ENCODE measurements at places on chromosomes 11 and 22. TPM values are rescaled to one million over a fixed set of nuclear protein-coding genes. Genes with fewer than 3 reads are reported as not detected.
A peak's percentile ranks its signal among the peaks of the same experiment; 100 is the strongest.

GRCh38 chr22:46367707-46368191 is 32.2 kb downstream of the TRMU start:
- no peak for DNase-seq

DNA sequence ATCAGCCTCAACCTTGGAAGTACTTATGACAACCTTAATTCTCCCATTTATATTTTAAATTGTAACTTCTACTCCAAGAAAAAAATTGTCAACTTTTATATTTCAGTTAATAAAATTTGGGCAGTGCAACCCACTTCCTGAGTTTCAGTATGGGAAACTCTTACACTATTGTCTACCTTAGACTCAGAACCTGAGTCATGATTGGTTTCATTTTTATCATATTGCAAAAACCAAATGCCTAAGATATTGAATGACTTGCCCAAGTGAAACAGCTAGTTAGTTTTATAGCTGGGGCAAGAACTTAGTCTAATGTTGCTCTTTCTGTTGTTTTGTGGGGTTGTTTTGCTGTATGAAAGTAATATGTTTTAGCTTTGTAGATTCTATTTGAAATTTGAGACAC is 334.0 kb upstream of the ARHGAP42 start:
- no peak for DNase-seq

DNA sequence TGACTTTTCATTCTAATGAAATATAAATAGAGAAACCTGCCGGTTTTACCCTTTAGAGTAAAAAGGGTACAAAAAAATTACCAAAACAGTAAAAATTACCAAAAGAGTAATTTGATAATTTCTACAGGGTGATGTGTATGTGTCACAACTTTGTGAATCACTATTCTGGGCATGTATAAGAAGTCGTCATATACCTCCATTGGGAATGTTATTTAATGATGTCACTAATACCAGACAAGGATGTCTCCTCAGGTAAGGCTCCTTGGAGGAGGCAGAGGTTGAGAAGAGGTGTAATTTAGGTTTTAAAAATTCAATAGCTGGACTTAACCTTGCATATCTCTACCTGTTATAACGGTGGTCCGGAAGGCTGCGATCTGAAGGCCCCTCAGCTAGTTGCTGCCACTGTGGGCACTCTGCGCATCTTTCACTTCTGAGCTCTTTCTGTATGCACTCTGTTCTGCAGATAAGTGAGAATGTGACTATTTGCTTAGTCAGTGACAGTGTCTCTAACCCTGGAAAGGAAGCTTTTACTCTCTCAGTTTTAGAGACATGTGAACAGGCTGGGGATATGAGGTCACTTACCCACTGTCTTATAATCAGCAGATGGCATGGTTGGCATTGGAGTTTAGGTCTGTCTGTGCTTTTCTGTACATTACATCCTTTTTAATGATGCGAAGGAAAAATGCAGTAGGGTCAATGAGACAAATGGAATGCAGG is 987 bp upstream of the NCR3LG1 start:
- no peak for DNase-seq

DNA sequence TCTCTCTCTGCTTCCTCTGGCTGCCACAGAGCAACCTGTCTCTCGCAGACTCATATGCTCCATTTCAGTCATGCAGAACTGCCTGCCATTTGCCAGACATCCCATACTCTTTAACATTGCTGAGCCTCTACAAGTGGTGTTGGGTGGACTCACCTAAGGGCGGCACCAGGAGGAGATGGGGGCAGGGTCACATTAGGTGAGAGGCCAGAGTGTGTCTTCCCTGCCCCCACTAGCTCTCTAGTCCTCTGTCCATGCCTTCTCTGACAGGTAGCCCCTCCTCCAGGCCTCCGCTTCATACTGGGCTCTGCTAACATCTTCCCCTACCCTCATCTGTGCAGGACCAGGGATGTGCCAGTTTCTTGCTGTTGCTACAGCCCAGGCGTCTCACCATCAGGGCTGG is 366.3 kb downstream of the TENM4 start:
- no peak for DNase-seq

DNA sequence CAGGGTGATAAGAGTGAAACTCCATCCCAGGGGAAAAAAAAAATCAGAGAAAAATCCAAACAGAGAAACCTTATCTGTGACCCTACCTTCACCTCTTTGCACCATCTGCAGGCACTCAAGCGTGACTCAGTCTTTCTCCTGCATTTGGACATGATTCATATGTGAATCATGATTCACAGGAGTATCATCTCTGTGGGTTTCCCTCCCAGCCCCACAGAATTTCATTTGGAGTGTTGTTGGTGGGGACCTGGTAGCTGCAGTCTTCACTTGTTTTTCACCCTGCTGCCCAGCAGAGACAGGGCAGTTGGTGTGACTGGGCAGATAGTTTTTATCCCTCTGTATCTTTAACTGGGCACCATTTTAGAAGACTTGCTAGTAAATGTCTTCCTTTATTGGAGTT is 75.7 kb downstream of the DEPDC5 start:
- peak; percentile 33 for DNase-seq

DNA sequence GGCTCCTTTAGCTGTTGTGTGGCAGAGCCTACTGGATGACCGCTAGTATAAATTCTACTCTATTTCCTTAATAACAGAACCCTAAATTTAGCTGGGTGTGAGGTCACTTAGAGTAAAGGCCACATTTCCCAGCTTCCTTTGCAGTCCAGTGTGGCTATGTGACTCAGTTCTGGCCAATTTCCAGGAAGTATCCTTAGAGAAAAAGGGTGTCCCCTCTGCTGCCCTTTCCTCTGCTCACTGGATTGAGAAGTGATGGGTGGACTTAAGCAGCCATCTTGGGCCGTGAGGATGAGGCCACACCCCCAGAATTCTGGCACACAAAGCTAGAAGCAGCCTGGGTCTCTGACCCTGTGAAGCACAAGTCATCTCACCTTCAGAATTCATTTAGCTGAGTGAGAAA is 11.7 kb upstream of the RASD2 start:
- no peak for DNase-seq

DNA sequence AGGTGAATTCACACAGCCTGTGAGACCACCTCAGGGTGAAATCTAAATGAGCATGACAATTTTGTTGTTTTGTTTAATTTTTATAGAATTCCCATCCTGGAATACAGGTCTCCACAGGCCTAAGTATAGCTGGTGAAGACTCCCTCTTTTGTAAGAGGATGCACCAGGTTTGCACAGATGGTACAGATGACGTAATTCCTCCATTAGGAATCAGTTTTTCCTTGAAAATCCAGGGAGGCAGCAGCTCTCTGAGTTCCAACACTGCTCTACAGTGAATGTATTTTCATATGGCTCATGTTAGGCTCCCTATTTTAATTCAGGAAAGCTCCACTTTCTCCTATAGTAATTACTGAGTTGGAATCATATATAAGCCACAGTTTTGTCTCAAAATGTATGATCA is 47.2 kb downstream of the USP28 start:
- no peak for DNase-seq

- no peak for DNase-seq
These were observed 153.9 kb upstream of the ZC3H12C start for GRCh38 chr11:109939166-109939810.

- no peak for DNase-seq
These were observed 225.5 kb upstream of the POU2AF2 start for GRCh38 chr11:111019871-111020670.

GRCh38 chr22:42432818-42433217 is 615 bp upstream of the NFAM1 start:
- no peak for DNase-seq

DNA sequence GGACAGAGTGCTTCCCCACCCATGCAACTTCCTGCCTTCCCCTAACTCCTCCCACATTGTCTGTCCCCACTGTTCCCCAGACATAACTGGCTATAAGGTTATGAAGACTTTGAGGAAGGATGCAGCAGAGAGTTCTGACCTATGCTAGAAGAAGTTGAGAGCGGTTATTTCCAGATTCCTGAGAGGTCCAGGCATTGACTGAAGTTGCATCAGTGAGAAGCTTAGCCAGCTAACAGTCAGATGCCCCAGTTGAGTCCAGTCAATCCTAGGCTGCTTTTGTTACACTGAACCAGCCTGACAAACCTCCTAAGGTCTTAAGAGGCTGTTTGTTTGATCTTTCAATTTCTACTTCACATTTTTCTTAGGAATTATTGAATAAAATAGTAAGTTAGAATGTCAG is 937.9 kb upstream of the CCDC90B start:
- DNase-seq = no peak

DNA sequence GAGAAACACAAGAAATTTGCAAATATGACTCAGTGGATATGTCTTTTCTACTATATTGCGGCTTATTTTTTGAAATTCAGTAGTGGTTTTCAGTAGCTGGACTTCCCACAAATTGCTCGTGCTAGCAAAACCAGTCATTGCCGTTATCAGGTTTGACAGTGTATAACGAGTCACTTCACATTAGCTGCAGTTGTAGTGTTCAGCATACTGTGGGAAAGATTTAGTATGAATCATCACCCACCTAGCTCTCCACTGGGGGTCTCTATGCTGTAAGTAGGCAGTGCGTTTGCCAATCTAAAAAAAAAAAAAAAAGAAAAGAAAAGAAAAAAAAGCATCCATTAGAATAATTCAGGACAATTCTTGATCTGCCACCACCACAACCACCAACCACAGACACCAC is 1318.9 kb downstream of the LRRC4C start:
- DNase-seq = no peak

DNA sequence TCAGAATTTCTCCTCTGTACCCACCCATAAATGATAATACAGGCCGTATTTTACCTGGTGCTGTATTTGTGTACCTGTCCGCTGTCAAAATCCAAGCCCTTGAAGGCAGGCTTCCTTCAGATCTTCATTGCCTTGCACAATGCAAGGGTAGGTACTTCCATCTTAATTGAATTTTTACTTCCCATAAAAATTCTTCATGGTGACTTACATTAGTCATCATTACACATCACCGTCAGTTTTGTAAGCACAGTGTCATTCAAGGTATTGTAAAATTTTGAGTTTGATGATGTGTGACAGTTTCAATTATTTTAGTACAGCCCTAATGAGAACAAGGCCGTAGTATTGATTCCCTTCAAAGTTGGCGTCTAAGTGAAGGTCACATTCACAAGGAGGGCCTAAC is 770 bp upstream of the TSG101 start:
- no peak for DNase-seq

DNA sequence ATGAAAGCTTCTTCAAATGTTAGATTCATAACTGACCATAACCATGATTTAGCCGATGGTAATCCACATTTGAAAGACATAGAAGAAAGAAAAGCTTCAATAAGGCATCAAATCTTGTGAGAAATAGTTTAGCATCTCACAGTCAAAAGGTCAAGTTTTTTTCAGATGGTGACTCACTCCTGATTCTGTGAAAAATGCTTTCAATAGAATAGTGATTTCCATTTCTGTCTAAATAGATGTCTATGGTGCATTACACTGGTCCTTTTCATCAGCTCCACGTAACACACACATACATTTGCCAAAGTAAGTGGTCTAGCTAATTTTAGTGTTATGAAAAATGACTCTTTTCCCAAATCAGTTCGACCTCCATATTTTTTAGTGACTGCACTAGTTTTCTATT is 139.2 kb downstream of the LRRC4C start:
- DNase-seq = no peak

GRCh38 chr22:32052936-32053791 is 10.1 kb downstream of the SLC5A1 start:
- no peak for DNase-seq

GRCh38 chr11:2781408-2782274 is 81.8 kb upstream of the KCNQ1OT1 start:
- DNase-seq = peak; percentile 15

- DNase-seq = no peak
These were observed 24.4 kb upstream of the PAMR1 start for GRCh38 chr11:35549787-35550186.

- DNase-seq = no peak
These were observed 21.4 kb downstream of the RELT start for GRCh38 chr11:73397468-73398131.

- peak; percentile 55 for DNase-seq
These were observed 1.0 kb downstream of the VWCE start for GRCh38 chr11:61293867-61294716.

GRCh38 chr11:116694815-116695590 is 77.8 kb downstream of the BUD13 start:
- DNase-seq = no peak

DNA sequence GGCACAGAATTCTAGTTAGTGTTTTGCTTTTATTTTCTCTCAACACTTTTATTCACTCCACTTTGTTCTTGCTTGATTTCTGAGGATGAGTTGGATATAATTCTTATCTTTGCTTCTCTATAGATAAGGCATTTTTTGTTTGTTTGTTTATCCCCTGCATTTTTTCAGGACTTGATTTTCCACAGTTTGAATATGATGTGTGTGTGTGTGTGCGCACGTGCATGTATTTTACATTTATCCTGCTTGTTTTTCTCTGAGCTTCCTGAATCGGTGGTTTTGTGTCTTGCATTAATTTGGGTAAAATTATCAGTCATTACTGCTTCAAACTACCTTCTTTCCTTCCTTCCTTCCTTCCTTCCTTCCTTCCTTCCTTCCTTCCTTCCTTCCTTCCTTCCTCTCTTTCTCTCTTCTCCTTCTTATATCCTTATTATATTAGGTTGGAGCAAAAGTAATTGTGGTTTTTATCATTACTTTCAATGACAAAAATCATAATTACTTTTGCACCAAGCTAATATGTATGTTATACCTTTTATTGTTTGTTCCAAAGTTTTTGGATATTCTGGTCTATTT is 679.9 kb upstream of the RAG2 start:
- no peak for DNase-seq

- DNase-seq = no peak
These were observed 16.8 kb upstream of the NUP160 start for GRCh38 chr11:47864901-47865300.

DNA sequence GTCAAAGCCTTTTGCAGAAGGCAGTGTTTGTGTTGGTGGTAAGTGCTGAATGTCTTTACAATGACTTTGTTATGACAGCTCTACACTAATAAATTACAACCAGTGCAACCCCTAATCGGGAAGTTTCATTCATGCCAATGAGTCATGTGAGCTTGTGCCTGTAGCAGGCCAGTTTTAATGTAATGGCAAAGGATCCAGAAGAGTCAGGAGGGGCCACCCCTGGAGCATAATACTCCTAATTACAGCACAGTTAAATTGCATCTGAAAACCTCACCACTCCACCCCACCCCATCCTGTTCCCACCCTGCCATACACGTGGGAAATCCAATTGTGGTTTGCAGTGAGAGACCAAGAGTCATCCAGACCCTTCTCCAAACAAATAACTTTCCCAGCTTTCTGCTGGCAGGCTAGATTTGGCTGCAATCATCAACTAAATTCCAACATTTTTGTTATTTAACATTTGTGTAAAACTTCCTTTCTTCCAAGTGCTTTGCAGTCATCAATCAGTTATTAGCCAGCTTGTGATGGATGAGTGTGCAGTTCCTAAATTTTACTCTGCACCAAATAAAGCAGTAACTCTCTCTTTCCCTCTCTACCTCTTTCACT is 277.3 kb upstream of the FAT3 start:
- DNase-seq = no peak

Gene HORMAD2
- not detected for total RNA-seq

Gene SIRT3
- 53.7 TPM for total RNA-seq

Gene THY1
- 266 TPM for total RNA-seq

Gene OR52I1
- not detected for total RNA-seq

Gene ADSL
- 30.0 TPM for total RNA-seq

Gene CABP4
- 2.1 TPM for total RNA-seq

Gene RAG1
- total RNA-seq = 0.69 TPM

Gene MGAT3
- 93.0 TPM for total RNA-seq

Gene OR52K1
- not detected for total RNA-seq

Gene FERMT3
- 7.5 TPM for total RNA-seq
